Purkinje cell (primary cell): ENCODE measurements at places on chromosomes 7 and 10. TPM values are rescaled to one million over a fixed set of nuclear protein-coding genes. Genes with fewer than 3 reads are reported as not detected.

Gene PTER
- polyA plus RNA-seq = 0.78 and 26.3 TPM in 2 replicates

Gene CRHR2
- polyA plus RNA-seq = not detected in 2 replicates

Gene IGF2BP3
- polyA plus RNA-seq = not detected in 2 replicates

Gene CTAGE15
- polyA plus RNA-seq = not detected in 2 replicates

Gene MUC12
- polyA plus RNA-seq = 1.5 TPM in 1 of 2 replicates, not detected in the other

Gene FBXL13
- polyA plus RNA-seq = 0.82 and 2.5 TPM in 2 replicates

Gene ORC5
- 49.4 and 49.6 TPM in 2 replicates for polyA plus RNA-seq

Gene WNT8B
- polyA plus RNA-seq = not detected in 2 replicates

Gene OR6V1
- 1.2 TPM in 1 of 2 replicates, not detected in the other for polyA plus RNA-seq

Gene OR2A1
- polyA plus RNA-seq = not detected in 2 replicates

Gene NRG3
- polyA plus RNA-seq = 2.4 and 5.8 TPM in 2 replicates

Gene SFTPA1
- not detected in 2 replicates for polyA plus RNA-seq

Gene ADGRA1
- polyA plus RNA-seq = 5.6 TPM in 1 of 2 replicates, not detected in the other

Gene EBF3
- polyA plus RNA-seq = 12.1 and 16.4 TPM in 2 replicates

Gene JCAD
- 4.5 and 11.6 TPM in 2 replicates for polyA plus RNA-seq

Gene ZSWIM8
- polyA plus RNA-seq = 20.9 and 29.9 TPM in 2 replicates

Gene TCAF2
- 0.31 and 0.32 TPM in 2 replicates for polyA plus RNA-seq

Gene TAS2R41
- not detected in 2 replicates for polyA plus RNA-seq

Gene INA
- polyA plus RNA-seq = 332 and 395 TPM in 2 replicates

Gene VPS26A
- 16.7 and 40.0 TPM in 2 replicates for polyA plus RNA-seq

Gene PRPS1L1
- not detected in 2 replicates for polyA plus RNA-seq

Gene HKDC1
- polyA plus RNA-seq = 1.6 and 2.2 TPM in 2 replicates

Gene URGCP
- polyA plus RNA-seq = 20.1 and 21.0 TPM in 2 replicates

Gene NPTX2
- 0.45 and 15.1 TPM in 2 replicates for polyA plus RNA-seq

Gene STOX1
- polyA plus RNA-seq = 5.8 and 9.3 TPM in 2 replicates

Gene HMX2
- not detected in 2 replicates for polyA plus RNA-seq
